ENCODE measurements at places on chromosomes 7 and 10.

DNA sequence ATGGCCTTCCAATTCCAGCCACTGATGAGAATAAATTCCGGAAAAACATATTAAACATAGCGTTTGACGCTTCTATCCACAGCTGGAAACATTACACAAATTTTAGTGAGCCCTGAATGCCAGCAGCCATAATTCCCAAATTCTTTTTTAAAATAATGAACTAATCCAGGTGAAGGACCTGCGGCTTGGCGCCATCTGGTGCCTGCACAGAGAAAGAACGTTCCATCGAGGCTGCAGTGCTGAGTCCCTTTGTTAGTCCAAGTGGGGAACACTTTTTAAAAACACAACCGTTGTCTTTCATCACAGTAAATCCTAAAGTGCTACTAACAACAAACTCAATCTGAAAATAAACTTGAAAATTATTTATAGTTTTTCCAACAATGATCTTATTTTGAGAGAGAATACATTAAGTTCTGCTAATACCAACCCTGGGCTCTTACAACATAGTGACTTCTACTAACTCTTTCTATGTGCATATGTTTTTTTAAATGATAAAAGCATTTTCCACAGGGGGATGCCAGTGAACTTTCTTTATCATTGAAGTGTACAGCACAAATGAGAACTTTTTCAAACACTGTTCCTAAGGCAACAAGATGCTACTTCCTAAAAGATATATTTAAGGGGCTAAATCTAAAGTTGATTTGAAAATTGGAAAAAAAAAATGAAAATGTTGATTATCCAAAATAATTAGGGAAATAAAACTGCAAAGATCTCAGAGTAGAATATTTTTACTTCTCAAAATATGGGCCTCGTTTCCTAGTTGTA, 166.9 kb upstream of the RNF32 start:
- no peak for DNase-seq

DNA sequence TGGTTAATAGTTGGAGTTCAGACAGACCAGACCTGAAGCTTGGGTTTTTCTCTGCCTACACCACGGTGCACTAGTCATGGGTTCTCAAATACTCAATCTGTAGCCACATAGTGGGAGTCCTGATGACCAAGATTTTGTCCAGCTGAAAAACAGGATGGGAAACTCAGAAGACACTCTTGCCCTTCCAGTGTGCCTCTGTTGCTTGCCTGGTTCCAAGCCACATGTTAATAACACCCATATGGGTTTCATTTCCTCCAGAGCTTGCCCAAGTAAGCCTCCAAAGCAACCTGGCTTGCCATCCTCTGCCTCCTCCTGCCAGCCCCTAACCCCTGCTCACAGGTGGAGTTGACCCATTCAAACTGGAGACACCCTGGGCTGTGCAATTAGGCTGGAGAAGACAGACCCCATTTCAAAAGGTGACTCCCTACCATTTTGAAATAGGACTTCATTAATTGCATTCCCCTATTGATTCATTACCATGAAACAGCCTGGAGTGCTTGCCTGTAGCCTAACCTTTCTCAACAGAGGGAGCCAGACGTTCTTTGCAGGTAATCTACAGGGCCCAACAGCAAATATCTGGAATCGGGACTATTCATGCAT, 108.0 kb upstream of the HABP2 start:
- no peak for DNase-seq

- no peak for DNase-seq
Measured at GRCh38 chr10:4519658-4520402, 306.2 kb upstream of the AKR1E2 start.

GRCh38 chr7:21767300-21767900, 178.3 kb downstream of the CDCA7L start:
- no peak for DNase-seq

DNA sequence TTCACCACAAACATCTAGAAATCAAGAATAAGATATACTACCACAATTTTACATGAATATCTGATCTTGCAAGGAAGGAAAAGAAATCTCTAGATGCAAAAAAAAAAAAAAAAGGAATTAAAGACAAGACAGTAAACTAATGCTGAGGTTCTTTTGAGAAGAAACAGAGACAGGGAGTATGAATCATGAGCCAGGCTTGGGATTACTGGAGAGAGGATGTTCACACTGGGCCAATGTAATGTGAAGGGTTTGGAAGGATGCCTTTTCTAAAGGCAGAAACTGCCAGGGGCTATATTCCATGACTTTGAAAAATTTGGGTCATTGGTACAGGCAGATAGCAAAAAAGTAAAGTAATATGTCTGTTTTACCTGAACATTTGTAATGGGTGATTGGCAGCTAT, 573.0 kb upstream of the IGFBP3 start:
- no peak for DNase-seq

DNA sequence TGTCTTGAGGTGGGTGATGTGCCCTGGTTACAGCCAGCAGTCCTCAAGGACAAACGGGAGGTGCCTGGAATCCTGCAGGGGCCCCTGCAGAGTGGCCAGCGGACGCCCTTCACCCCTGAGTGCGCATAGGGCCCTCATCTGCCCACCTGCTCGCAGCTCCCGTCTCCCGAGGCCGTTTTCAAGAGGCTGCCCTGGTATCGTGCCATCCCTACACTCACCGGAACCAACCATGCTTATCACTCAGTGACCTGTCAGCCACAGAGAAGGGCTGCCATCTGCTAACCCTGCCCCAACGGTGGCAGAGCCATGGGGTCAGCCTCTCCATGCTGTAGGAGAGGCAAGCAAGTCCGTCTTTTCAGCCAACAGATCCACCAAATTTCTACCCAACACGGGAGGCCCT, 122.0 kb downstream of the FAM53B start:
- DNase-seq: no peak

DNA sequence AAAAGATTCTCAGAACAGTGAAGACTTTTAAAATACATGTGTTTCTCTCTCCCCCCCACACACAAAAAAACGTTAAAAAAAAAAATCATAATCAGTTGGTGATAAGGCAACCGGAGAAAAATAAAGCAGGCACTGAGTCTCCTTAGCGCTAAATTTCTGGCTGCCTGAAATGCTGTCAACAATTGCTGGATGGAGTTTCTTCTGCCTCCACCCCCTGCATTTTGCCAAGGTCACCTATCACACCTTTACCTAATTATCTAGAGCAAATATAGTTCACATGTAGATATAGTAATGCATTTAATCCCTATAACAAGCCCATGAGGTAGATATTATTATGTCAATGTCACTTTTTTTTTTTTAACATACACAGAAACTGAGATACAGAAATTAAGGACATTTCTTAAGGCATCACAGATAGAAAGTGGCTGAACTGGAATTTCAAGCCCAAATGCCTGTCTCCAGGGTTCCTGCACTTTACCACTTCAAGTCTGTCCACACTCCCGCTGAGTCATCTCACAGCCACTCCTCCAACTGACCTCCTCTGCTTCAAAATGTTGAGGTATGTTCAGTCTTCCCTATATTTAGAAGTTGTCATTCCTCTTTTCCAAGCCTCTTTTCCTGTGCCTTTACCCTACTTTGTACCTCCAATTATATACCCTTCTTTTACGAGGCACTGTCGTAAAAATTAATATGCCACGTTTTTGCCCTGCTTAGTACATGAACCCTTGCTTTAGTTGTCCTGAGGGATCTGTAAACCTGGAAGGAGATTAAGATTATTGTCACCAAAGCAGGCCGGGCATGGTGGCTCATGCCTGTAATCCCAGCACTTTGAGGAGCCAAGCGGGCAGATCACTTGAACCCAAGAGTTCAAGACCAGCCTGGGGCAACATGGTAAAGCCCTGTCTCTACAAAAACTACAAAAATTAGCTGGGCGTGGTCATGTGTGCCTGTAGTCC, 72.8 kb upstream of the MPP7 start:
- DNase-seq: no peak

GRCh38 chr10:113278664-113279063, 274.2 kb upstream of the HABP2 start:
- DNase-seq: no peak

GRCh38 chr10:53239873-53240272, 467.3 kb upstream of the MBL2 start:
- DNase-seq: no peak

DNA sequence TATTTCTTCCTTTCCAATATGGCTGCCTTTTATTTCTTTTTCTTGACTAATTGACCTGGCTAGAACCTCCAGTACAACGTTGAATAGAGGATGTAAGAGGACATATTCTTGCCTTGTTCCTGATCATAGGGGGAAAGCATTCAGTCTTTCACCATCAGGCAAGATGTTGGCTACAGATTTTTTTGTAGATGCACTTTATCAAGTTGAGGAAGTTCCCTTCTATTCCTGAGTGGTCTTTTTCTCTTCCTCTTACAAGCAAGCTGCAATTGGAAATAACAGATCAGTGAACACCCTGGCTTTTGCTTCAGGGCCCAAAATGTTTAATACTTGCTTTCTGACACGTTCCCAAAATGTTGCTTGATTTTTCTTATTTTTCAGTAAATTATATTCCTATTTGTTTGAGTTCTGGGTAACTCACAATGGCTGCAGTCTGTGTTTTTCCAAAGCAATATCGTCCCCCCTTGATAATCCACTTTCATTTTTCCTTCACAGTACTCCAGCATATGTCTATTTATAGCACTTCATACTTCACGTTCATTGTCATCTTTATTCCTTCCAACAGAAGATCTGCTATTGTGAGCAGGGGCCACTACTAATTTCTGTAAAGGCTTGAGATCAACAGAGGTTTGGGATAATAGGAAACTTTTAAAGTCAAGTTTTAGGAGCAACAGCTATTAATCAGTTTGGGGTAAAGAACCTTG, 11.7 kb downstream of the CPEB3 start:
- DNase-seq: no peak

- no peak for DNase-seq
Measured at GRCh38 chr7:127858915-127859189, 172.4 kb downstream of the LRRC4 start.

GRCh38 chr10:124586142-124586541, 124.5 kb downstream of the LHPP start:
- no peak for DNase-seq

GRCh38 chr10:356452-356851, 221.2 kb downstream of the ZMYND11 start:
- no peak for DNase-seq

All from T-helper 1 cell (primary cell).